Liver (tissue), 10 donors: ENCODE measurements at places on chromosomes 11 and 22.
A peak's percentile ranks its signal among the peaks of the same experiment; 100 is the strongest.

DNA sequence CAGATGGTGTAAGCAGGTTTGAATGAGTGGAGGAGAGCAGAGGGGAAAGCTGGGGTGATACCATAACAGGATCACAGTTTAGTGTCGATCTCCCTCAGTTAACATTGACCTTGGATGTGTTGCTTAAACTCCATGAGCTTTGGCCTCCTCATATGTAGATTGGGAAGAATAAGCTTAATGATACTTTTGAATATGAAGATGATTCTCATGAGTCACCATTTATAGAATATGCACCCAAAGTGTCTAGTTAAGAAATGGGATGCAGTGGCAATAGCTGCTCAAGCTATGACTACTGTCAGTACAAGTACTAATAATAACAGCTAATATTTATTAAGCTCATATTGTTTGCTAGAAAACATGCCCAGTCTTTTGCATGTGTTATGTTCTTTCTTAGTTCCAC lies 236.2 kb upstream of the KIRREL3 start:
- DNase-seq = no peak

DNA sequence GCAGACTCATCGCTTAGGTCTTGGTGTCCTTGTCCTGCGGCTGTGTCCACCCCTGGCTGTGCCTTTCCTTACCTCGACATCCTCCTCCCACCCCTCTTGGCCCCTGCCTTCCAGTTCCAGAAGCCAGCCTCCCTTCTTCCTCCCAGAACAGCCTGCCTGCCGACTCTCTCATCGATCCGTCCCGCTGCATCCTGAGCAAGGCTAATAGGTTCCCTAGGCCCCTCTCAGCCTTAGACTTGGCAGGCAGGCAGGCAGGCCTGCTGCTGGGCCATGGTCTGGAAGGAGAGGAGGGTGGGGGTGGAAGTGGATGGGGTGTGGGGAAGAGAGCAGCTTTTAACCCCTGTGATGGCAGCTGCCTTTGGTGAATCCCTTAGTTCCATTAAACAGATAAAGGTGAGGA lies 196.7 kb upstream of the TBCEL start:
- no peak for DNase-seq

GRCh38 chr11:49208006-49208721 lies at the start of gene FOLH1:
Gene FOLH1 (minus strand): TSS chr11:49208602. CDS start chr11:49208409, 193 bp downstream.
- peak; percentile 57 for DNase-seq

- no peak for DNase-seq
These were observed 25.6 kb upstream of the CD5 start for GRCh38 chr11:61076506-61077304.

DNA sequence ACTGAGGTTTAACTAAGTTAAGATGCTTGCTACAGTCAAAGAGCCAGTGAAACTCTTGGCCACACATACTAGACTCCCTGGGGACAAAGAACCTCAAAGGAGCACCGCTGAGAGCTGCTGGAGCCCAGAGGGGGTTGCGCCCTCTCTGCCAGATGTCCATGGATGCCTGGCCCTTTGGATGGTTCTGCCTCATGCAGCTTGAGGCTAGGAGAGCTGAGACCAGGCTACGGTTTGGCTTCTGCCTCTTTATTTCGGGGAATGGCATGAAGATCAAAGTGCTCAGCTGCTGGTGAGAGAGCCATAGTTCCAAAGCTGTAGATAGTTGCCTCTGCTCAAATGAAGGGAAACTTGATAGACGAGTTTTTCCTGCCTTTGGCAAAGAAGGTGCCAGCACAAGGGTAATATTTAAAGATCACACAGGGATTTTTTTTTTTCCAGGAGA lies 43.0 kb downstream of the RASSF10 start:
- DNase-seq = no peak

DNA sequence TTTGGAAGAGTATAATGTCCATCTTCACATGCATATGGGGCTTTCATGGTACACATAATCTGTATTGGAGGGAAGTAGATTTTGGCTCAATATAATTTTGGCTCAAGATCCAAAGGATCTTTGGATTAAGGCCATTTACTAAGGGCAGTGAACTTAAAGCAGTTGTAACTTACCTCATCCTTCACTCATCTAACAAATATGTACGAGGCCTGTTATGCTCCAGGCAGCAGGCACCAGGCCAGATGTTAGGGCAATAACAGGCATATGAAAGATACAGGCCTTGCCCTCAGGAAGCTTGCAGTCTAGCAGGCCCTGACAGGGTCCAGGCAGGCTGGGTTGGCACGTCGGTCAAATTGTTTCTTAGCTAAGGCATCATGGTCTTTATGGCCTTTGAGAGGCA lies 44.6 kb downstream of the LIF start:
- no peak for DNase-seq

DNA sequence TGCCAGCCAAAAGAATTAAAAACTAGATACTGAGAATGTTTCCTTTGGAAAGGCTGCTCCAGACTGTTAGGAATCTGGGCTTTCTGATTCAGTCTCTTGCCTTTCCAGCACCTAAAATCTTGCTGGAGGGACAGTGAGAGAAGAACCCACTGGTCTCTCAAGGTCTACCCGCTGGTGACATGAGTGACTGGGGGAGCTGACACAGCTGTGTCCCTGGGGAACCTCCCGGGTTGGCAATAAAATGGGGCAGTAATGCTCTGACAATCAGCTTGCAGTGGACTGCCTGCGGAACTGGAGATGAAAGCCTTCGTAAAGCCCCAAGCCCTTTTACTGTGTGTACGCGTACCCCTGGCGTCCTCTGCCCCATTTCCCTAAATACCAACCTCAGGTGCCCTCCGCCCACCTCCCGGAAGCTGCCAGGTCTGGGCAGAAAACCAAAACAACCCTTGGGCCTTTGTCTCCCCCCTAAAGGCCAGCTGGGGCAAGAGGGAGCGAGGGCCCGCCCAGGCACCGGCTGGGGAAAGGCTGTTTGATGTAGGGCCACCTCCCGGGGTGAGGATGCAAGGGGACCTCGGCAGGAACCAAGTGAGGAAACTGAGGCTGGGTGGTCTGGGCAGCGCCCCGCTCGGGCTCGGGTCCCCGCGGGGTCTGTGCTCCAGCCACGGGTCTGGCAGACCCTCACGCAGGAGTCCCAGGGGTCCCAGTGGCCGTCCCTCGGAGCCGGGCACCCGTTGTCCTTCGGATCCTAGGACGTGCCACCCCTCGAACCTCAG lies 741 bp downstream of the CARS1 start:
- no peak for DNase-seq

DNA sequence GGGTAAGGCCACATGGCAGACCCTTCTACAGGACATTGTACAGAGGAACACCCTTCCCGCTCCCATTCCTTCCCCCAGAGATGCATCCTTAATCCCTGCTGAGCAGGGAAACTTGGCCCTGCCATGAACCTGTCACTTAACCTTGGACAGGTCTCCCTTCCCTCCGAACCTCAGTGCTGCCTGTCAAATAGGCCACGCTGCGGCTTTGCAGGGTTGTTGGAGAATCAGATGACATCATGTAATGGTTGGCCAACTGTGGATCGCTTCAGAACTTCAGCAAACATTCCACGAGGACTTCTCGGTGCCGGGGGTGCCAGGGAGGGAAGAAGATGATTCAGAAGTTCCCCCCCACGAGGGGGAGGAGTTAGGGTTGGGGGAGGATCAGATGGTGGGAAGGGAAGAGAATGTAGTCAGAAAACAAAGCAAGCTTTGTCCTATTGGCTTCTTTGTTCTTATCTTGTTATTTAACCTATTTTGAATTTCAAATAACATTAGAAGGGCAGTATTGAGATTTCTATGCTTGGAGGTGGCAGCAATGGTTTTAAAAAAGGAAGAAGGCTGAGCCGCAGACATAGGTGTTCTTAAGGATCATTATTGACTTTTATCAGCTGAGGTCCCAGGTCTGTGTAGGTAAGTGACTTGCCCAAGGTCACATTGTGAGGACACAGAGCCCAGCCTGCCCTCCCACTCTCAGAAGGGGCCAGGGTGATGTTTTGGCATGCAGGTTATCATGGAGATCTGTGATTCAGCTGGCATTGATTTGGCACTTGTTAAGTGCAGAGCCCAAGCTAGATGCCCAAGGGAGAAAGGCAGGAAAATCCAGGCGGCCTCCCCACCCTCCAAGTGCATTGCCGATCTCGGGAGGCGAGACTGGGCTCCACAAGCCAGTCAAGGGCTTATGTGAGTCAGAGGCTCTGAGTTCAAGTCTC lies 3.1 kb downstream of the CDC42EP1 start:
- no peak for DNase-seq

- no peak for DNase-seq
These were observed 14.9 kb upstream of the ADA2 start for GRCh38 chr22:17234144-17234623.

DNA sequence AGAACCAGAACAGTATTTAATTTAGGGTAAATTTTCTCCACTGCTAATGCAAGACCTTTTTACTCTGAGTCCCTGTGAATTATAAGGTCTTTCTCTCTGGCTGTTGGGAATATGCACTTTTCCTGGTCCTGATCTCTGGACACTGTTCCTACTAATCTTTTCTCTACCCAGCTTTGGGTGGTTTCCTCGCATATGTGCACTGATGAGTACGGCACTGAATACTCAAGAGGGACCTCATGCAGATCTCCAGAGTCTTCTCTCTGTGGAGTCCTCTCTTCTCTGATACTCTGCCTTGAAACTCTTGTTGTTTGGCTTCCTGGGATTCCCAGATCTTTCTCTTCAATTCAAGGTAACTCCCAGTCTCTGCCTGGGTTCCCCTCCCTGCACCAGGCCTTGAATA lies 14.0 kb downstream of the KCTD14 start:
- no peak for DNase-seq

- no peak for DNase-seq
These were observed 88.5 kb downstream of the MYEOV start for GRCh38 chr11:69382131-69383128.

DNA sequence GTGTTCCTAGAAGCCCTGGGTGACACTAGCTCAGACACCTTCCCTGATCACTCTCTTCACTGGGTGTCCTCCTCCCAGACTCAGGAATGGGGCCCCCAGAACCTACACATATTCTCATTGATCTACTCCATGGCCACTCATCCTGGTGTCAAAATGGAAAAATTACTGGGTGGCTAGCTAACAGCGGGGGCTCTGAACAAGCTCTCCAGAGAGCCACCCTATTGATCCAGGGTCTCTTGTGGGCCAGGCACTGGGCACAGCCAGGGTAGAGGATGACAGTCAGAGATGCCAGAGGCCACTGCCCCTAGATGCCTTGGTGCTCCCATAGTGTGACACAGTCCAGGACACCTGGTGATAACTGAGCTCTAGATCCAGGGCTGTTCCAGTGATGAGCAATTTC lies 393.1 kb downstream of the SOX6 start:
- no peak for DNase-seq

DNA sequence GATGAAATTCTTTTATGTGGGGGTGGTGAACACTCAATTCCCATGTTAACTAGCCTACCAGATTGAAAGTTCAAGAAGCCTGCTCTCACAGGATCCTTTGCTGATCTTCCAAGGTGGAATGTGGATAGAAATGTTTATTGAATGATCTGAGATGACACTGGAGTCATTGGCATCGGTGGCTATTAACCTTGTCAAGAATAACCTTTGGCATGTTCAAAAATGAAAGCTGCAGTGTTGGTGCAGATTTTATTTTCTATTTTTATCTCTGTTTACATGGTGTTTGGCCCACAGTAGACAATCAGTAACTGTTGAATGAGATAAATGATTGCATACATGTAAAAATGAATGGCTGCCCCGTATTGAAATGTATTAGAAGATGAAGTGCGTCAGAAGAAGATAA lies 19.0 kb downstream of the MCAM start:
- no peak for DNase-seq

DNA sequence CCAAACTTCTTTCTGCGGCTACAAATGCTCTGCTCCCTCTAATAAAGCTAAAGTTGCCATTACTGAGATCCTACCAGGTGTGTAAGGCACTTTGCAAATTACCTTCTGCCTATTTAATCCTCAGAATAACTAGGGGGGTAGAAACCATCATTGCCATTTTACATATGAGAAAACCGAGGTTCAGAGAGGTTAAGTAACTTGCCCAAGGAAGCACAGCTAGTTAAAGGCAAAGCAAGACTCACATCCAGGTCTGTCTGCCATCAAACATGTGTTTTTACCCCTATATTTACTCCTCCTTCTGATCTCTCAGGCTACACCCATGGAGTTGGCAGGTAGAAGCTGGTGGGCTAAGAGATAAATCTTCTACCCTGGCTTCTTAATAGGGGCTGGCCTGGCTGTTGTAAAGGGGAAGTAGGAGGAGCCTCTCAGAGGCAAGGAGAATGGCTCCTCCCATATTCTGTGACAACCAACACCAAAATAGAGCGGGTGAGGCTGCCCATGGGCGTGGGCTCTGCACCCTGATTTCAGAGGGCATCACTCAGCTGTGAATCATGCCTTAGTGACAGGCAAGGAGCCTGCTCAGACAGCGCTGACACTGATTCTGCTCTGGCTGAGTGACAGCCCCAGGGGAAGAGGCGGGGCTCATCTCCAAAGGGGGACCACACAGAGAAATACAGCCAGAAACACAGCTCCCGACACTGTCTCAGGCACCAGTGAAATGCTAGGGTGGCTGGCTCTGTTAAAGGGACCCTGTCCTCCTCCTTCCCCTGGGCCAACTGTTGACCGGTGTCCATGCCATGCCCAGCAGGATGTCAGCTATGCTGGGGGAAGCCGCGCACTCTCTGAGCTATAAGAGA lies 106.8 kb downstream of the ABTB2 start:
- DNase-seq = no peak

DNA sequence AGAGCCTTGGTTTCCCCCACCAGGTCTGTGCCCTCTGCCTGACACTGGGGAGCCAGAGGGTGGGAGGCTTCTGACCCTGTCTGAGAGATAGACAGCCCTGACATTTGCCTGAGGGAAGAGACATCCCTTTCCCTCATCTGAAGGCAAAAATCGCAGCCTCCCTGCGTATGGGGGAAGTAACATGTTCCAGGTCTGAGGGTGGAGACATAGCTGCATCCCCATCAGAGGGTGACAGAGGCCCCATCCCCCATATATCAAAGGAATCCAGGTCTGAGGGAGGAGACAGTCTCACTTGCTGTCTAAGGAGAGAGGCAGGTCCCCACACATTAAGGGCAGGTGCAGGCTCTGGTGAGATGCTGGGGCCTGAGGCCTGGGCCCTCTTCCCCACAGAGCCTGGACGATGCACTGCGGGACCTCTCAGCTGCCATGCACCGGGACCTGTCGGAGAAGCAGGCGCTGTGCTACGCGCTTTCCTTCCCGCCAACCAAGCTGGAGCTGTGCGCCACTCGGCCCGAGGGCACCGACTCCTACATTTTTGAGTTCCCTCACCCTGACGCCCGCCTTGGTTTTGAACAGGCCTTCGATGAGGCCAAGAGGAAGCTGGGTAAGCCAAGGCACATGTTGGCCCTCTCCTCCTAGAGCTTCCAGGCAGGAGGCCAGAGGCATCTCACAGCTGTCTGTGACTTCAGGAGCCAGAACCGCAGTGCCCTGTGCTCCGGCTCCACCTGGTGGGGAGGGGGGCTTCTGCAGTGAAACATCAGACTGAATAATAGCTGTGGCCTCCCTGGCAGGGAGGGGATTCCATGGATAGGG lies 16.1 kb upstream of the RELT start:
- no peak for DNase-seq

GRCh38 chr11:96132437-96132836 lies 208.5 kb upstream of the MTMR2 start:
- no peak for DNase-seq

DNA sequence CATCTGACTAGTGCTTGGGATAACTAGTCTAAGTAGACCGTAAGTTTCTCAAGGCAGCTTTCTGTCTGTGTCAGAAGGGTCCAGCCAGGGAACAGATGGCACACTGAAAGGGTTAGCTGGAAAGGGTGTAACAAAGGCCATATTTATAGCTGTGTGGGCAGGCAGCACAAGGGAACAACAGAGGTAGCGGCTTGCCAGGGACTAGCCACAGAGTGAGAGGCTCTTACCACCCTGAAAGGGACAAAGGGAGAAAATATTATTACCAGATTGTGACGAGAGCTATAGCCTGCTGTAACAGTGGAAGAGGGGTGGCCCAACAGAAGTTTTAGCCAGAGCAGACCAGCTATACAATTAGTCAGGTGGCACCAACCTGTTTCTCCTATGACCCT lies 129.4 kb downstream of the CCDC34 start:
- no peak for DNase-seq
